ENCODE measurements at places on chromosomes 5 and 9. TPM values are rescaled to one million over a fixed set of nuclear protein-coding genes. Genes with fewer than 3 reads are reported as not detected.

Gene TMCO6
- total RNA-seq: 39.2 TPM

Gene RGMB
- 22.3 TPM for total RNA-seq

Gene EQTN
- total RNA-seq: 0.78 TPM

Gene ADGRD2
- not detected for total RNA-seq

Gene TRIP13
- total RNA-seq: 34.3 TPM

Gene PRUNE2
- 0.07 TPM for total RNA-seq

Gene MSMP
- total RNA-seq: not detected

Gene FOXD4
- 0.21 TPM for total RNA-seq

Gene MARVELD2
- 26.1 TPM for total RNA-seq

Gene PTGDS
- not detected for total RNA-seq

Gene CEP120
- total RNA-seq: 6.5 TPM

Gene TAF9
- 43.5 TPM for total RNA-seq

Gene OBP2B
- total RNA-seq: not detected

Gene GPR21
- total RNA-seq: 0.28 TPM

Gene PCDHGA4
- 0.23 TPM for total RNA-seq

Gene ENTR1
- total RNA-seq: 48.5 TPM

Gene ARL10
- total RNA-seq: 5.5 TPM

Gene NR4A3
- 0.21 TPM for total RNA-seq

Gene ERMP1
- 34.5 TPM for total RNA-seq

Gene FCN1
- total RNA-seq: not detected

Gene SLC4A9
- not detected for total RNA-seq

Gene FLT4
- total RNA-seq: not detected

Gene HTR4
- total RNA-seq: not detected

Gene ISL1
- 3.6 TPM for total RNA-seq

Gene GARIN3
- total RNA-seq: not detected

Gene CDC23
- total RNA-seq: 18.9 TPM

Gene SYK
- total RNA-seq: 31.0 TPM

Gene GARNL3
- 3.5 TPM for total RNA-seq

Gene ZNF474
- total RNA-seq: 1.1 TPM

Gene RPS14
- 3,217 TPM for total RNA-seq

Gene PCSK1
- total RNA-seq: 0.37 TPM

Gene C1QTNF3
- total RNA-seq: 0.92 TPM

Gene ABCA1
- 5.3 TPM for total RNA-seq

Gene RAPGEF6
- total RNA-seq: 8.7 TPM

Gene PCDHA9
- total RNA-seq: not detected

Gene PCDHGA10
- 4.7 TPM for total RNA-seq

Data from airway epithelial cell (primary cell).